ENCODE measurements at places on chromosomes 12 and 14. TPM values are rescaled to one million over a fixed set of nuclear protein-coding genes. Genes with fewer than 3 reads are reported as not detected.
A peak's percentile ranks its signal among the peaks of the same experiment; 100 is the strongest.

DNA sequence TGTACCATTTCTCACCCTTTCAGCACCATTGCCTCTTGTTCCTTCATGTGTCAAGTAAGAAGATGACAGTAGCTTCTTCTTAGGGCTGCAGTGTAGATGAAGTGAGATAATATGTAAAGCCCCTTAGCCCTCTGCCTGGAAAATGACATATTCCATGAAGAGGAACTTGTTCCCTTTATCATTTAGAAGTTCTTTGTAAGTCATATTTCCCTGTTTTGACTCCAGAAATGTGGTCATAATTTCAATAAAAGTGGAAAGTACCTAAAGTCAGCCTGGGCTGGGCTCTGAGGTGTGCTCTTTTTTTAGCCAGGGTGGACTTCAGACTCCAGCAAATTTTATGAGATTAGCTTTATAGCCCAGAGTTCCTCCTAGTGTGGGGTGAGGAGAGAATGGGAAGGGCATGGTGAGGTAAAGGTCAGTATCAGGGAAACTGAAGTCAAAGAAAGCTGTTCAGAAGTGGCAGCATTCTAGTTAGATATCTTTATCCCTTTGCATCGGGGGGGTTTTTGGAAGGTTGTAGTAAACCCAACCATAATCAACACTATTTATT lies 92.5 kb downstream of the TMCC3 start:
- no peaks in the 10 kb centered on the region for H3K36me3 ChIP-seq
- H3K27me3 ChIP-seq, result no peaks in the 10 kb centered on the region
- DNase-seq, result peak; percentile 33

TAS2R42 gene
- total RNA-seq, result not detected

RABGGTA gene
- total RNA-seq, result 47.3 TPM

VWF gene
- 51.3 TPM for total RNA-seq

All from transverse colon (tissue), 4 donors.